Left ventricle myocardium inferior (tissue), 1 donor: ENCODE measurements at places on chromosomes 12 and 14. TPM values are rescaled to one million over a fixed set of nuclear protein-coding genes. Genes with fewer than 3 reads are reported as not detected.

DNA sequence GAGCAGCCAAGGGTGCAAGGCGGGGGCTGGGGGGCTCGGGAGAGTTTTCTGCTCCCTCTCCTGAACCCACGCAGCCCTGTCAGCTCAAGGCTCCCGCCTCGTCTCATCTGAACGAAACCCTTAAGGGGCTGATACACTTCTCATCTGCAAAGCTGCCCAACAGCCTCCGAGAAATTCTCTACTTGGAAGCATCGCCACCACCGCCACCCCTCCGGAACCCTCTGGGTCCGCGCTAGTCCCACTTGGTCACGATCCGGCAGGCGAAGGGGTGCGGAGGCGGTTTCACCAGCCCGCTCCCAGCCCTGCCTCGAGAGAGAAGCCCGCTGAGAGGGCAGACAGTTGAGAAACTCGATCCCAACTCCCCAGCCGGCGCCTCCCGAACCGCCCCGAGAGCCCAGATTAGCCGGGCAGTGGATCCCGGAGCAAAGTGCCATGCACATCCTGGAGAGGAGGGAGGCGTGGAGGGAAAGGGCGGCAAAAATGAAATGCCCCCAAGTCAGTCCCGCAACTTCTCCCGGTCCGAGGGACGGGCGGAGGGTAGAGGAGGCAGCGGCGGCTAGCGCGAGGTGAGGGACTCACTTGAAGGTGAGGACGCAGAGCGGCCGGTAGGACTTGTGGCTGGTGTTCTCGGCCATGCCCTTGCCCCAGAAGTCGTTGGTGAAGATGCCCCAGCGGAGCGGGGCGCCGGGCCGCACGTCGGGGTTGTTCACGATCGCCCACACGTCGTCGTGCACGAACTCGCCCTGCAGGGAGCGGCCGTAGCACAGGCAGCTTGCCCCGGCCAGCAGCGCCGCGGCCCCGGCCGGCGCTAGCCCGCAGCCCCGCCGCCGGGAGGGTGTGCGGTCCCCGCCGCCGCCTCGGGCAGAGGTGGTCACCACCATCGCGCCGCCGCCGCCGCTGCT lies 620 bp downstream of the TMTC1 start:
- peak overlapping the region; percentile 94 for H3K4me3 ChIP-seq
- H3K27ac ChIP-seq: peak overlapping the region; percentile 94
- H3K27me3 ChIP-seq: no peaks in the 10 kb centered on the region
- H3K36me3 ChIP-seq: peaks cover 8% of the 10 kb centered on the region
- peak; percentile 53 for DNase-seq
- H3K4me1 ChIP-seq: peaks cover 59% of the 10 kb centered on the region

DNA sequence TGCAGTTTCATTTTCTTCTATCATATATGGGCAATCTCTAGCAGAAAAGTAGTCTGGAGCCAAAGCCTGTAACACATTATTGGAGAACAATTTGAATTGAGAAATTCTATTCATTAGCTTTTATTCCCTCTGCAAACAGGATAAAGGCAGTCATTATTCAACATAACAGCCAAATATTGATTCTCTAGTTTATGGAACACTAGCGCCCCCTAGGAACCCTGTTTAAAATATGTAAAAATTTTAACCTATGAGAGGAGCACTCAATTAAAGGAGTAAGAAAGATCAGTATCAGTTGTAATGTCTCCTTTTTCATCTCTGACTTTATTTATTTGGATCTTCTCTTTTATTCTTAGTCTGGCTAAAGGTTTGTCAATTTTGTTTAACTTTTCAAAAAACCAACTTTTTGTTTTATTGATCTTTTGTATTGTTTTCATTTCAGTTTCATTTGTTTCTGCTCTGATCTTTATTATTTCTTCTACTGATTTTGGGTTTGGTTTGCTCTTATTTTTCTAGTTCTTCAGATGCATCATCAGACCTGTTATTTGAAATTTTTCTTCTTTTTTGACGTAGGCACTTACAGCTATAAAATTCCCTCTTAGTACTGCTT lies 4.8 kb upstream of the LMNTD1 start:
- no peak overlapping the region for H3K4me3 ChIP-seq
- H3K4me1 ChIP-seq: no peaks in the 10 kb centered on the region
- no peak overlapping the region for H3K27ac ChIP-seq
- no peaks in the 10 kb centered on the region for H3K27me3 ChIP-seq
- H3K36me3 ChIP-seq: no peaks in the 10 kb centered on the region
- DNase-seq: no peak

Gene GNB3
- total RNA-seq: 7.5 TPM

Gene ANKRD33
- total RNA-seq: not detected

Gene LIN52
- total RNA-seq: 8.0 TPM
